ENCODE measurements at places on chromosomes 4 and X. TPM values are rescaled to one million over a fixed set of nuclear protein-coding genes. Genes with fewer than 3 reads are reported as not detected.

The ENAM gene
- polyA plus RNA-seq = not detected

The TLR10 gene
- 0.20 TPM for polyA plus RNA-seq

The CTAG1A gene
- polyA plus RNA-seq = not detected

The RTL9 gene
- polyA plus RNA-seq = 0.44 TPM

The NUP62CL gene
- 1.1 TPM for polyA plus RNA-seq

The NEIL3 gene
- 1.8 TPM for polyA plus RNA-seq

The GPM6B gene
- polyA plus RNA-seq = 228 TPM

The CT83 gene
- not detected for polyA plus RNA-seq

The SPP1 gene
- polyA plus RNA-seq = 368 TPM

DNA sequence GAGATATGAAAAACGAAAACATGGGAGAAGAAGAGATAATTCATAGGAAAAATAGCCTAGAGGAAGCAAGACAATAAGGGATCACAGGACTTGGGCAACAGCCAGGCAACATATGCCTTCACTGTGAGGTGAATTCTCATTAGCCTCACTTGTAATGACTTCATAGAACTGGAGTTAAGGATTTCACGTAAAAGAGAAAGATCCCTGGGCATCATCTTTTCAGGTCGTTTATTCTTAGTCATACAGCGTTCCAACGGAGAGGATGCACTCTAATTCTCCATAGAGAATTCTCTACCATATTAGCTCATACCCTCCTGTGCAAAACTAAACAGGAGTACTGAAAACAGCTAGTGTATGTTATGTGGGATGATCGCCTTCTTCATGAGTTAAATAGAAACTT, 1.4 kb downstream of the PRKG2 start:
- DNase-seq = peak; percentile 31

DNA sequence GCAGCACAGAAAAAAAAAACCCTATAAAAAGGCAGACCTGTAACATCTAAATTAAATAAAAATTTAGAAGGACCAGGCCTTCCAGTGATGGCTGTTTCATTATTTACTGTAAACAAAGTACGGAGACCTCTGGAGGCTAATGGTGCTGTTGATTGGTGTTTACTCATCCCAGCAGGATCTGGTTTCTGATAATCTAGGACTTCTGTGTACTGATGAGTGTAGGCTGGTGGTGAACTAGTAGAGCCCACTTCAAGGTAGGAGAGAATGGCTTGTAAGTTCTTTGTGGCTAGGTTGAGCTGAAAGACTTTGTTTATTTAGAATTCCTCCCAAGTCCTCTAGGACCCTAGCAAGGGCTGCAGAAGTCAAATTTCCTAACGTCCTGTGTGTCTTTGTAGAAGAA, 398.1 kb upstream of the PITX2 start:
- DNase-seq = no peak

GRCh38 chrX:131789664-131790063, 233.4 kb upstream of the STK26 start:
- no peak for DNase-seq

- DNase-seq = no peak
Observed at GRCh38 chr4:140253556-140254027, 99.6 kb upstream of the MAML3 start.

DNA sequence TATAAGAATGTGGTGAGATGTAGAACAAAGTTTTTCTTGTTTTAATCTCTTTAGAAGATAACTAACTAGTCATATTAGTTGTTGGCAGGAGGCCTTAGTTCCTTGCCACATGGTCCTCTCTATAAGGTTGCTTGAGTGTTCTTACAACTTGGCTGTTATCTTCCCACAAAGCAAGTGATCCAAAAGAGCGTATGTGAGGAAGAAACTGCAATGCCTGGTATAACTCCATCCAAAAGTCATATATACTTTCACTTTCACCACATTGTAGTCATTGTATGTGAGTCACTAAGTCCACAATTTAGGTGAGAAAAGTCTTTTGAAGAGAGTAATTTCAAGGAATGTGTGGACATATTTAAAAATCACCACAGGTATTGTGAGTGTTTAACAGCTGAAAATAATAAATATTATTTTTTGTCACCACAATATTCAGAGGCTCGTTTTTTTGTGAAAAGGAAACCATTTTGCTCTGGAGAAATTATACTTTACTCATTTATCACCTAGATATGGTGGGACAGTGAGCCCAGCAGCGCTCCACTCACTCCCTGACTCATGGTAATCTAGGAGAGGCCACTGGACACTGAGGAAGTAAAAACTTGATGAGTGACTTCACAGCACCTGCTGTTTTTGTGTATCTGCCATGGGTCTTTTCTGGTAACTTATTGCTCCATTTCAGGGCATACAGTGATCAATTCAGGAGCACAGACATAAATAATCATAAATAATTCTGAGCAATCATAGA, 369.4 kb upstream of the NDST3 start:
- no peak for DNase-seq

DNA sequence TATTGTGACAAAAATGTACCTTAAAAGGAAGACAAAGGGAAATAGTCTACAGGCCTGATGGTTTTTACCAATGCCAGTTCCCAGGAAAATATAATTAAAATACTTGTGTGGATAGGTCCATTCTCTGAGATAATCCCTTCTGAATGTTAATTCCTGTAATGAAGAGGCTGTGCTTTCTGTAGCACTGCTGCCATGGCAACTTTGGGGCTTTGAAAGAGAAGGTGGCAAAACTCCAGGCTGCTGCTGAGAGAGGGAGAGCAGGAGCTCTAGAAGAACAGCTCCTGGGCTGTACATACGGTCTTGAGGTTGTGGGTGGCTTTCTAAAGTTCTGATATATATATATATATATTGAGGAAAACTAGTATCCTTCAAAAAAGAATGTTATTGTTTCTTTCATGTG, 125.4 kb downstream of the PDLIM5 start:
- peak; percentile 94 for DNase-seq

DNA sequence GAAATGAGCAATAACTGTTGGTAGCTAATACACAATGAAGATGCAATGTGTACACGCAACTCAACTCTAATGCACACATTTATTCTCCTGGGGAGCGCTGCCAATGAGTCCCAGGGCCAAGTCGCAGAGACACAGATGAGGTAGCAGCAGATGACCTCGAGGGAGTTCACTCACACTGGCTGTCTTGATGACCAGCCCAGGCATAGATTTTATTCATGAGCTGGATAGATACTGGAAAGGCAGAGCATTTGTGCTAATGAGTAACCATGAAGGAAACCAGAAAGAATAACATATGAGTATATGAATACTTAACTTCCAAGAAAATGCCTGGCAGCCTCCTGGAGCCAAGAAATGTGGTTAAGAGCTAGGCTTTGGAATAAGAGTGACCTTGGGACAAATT, 42.3 kb downstream of the RASL11B start:
- no peak for DNase-seq

- no peak for DNase-seq
Observed at GRCh38 chrX:133248177-133248576, 30.0 kb upstream of the TFDP3 start.

DNA sequence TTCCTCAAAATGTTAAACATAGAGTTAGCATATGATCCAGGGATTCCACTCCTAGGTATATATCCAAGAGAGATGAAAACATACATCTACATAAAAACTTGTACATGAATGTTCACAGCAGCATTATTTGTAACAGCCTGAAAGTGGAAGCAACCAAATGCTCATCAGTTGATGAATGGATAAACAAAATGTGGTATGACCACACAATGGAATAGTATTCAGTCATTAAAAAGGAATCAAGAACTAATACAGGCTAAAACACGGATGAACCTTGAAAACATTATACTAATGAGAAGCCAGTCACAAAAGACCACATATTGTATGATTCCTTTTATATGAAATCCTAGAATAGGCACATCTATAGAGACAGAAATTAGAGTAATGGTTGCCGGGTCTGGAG, 42.7 kb upstream of the IQSEC2 start:
- no peak for DNase-seq

GRCh38 chrX:130758072-130758471, 144.9 kb downstream of the ENOX2 start:
- no peak for DNase-seq

DNA sequence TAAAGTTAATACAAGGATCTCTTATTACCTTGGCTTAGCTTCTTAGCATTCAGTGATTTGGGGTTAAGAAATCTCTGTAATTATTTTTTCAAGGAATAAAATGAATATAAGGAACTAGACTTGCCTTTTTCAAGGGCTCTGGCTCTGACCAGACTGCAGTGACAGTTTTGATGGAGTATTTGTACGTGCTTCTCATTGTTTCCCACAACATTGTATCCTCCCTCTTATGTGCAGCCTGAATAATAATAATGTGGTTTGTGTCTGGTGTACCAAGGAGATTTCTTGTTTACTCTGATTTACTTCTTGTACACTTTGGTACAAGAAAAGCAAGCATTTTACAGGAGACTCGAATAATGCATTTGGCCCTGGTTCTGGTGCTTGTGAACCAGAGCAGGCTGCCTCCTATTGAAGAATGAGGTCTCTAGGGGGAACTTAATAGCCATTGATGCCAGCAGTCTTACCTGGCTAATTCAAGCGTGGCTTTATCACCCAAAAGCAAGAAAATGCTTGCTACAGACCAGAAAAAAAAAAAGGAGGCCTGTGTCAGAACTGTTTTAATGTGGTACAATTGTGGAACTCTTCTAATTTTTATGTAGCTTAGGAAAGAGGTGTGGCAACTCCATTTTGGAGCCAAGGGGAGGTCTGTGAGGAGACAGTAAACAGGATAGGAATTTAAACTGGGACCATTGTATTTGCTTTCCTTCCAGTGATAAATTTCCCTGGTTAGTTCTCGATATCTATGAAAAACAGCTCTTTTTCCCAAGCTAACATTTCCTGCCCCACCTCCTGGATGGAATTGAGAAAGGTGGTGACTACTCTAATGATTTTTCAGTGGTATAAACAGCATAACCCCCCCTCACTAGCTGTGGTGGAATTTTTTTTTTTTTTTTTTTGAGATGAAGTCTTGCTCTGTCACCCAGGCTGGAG, 5.6 kb downstream of the OTC start:
- DNase-seq = peak; percentile 10

DNA sequence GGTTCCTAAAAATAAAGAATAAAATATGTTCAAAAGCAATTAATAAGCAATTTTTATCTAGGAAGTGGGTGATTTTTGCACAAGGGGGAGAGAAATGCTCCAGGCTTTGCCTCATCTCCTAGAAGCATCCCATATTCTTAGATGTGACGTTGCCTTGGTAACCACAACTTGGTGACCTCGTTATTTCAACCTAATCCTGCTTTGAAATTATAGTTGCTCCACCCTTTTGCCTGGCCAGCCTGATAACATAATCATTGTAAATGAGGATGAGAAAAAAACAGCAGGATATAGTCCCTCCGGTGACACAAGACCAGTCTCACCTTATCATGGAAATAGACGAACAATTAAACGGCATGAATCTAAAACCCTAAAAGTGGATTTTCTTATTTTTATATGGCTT, 194.4 kb downstream of the QDPR start:
- peak; percentile 60 for DNase-seq

DNA sequence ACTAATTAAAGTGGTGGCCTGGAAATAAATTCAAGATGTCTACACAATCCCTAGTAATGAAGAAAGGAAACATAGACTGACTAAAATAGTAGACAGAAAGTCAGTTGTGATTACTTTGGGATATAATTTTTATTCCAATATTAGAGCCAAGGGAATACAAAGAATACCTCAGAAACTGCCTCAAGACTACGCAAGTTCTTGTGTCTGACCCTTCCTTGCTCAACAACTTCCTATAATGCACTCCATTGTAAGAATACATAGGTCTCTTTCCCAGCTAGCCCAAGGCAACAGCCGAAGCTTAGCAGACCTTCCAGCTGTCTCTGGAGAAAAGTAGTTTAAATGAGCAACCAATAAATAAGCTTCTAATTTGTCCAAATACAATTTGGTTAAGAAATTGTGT, 315.9 kb downstream of the IQCM start:
- DNase-seq = no peak

GRCh38 chr4:48184882-48185281, 50.8 kb upstream of the TXK start:
- DNase-seq = no peak

DNA sequence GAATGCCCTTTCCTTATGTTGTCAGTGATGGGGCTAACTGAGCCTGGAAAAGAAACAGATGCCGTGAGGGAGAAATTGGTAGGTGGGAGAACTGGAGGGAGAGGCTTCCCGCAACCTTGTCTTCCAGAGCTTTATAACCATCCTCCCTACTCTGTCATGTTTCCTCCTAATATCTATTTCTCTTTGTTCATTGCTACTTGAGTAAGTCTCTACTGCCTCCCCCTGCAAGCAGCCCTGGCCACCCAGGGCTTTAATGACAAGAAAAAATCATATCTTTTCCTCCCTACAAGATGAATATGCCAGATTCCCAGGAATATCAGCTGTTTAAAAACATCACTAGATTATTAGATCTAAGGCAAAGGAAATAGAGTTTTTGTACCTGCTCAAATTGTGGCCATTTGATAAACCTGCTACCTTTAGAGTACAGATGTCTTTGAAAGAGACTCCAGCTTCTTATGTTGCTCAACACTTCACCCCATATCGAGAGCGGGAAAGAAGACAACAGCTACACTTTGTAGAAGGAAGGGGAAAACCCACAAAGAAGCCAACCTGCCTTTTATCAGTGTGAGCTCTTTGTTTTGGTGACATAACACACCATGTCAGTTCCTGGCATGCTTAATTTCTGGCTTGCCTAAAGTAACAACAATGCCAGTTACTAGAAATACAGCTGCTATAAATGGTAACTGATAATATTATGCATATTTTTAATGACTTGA, 186.6 kb upstream of the LEF1 start:
- DNase-seq = no peak

GRCh38 chr4:168815379-168816345, 194.4 kb downstream of the CBR4 start:
- peak; percentile 71 for DNase-seq
